ENCODE measurements at places on chromosomes 4 and X.

DNA sequence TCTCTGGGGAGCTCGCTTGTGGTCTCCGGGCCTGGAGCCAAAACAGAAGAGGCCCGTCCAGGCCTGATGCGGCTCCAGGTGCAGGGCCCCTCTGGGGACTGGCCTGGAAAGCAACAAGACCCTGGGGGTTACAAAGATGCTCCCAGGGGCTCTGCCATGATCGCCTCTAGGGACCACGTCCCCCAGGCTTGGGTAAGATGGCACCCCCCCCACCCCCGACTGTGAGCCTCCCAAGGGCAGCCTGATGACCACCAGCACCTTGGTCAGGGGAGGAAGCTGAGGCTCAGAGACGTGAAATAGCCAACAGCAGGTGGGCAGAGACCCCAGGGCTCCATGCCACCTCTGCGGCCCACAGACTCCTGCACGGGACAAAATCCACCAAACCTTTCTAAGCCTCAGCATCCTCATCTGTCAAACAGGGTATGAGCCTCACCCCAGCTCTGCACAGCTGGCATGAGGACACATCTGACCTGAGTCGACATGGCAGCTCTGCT, 25.4 kb downstream of the C4orf50 start:
- no peak for DNase-seq

DNA sequence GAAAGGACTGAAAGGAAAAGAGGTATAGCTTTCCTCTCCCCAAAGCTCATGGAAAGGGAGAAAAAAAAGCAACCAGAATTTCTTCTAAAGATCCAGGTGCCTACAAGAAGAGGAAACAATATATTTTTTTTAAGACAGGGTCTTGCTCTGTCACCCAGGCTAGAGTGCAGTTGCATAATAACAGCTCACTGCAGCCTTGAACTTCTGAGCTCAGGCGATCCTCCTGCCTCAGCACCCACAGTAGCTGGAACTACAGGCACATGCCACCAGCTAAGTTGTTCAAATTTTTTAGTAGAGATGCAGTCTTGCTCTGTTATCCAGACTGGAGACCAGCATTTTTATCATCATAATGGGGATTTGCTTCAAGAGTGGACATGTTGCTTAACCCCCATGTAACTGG, 30.5 kb upstream of the BBS12 start:
- no peak for DNase-seq

DNA sequence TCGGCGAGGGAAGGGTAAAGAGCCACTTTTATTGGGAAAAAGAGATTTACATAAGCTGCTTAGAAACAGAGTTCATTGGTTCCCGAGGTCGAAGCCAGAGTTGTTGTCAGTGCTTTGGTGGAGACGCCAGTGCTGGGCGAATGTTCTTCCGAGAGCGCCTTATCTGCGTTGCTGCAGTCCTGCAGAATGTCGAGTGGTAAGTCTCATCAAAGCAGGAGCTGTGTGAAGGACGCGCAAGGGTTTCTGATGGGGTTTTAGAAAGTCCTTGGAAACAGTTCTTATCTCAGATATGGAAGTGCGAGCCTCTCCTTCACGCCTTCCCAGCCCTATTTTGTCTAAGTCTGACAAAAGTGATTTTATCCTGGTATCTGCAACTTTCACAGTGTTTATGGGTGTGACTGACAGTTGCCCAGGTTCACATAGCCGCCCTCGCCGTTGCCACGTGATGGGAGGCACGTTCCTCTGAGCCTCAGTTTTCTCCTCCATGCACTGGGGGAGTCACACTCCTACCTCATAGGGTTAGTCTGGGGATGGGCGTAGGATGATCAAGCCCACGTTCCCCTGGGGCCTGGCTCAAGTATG, 47.3 kb upstream of the NSG1 start:
- no peak for DNase-seq

- no peak for DNase-seq
Observed at GRCh38 chrX:73214426-73215094, at the start of gene NAP1L2. Gene NAP1L2 (minus strand): TSS chrX:73214851. CDS start chrX:73214492, 359 bp downstream.

- DNase-seq: no peak
Observed at GRCh38 chrX:151704041-151704663, 8.9 kb downstream of the PRRG3 start.

- DNase-seq: no peak
Observed at GRCh38 chr4:88674979-88675378, 22.6 kb downstream of the NAP1L5 start.

- DNase-seq: no peak
Observed at GRCh38 chr4:16195209-16195608, 31.1 kb downstream of the TAPT1 start.

DNA sequence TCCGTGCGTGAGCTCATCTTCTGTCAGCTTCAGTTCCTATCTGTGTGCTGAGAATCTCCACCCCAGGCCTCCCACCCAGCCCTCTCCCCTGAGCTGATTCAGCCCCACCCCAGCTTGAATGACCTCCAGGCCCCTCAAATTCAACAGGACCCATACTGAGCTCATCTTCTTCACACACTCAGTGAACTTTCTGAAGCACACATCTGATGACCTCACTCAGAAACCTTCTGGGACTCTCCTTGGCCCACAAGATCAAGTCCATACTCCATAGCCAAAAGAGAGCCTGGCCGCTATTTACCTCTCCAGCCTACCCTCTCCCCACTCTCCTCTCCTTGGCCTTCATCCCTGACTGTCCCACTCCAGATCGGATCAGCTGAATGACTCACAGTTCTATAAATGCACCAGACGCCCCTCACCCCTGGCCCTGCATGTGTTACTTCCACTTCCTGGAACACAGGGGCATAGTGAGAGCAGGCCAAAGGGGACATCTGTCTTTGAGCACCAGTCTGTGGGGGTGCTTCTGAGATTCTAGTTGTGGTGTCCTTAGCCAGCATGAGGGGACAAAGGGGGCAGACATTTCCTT, 62.5 kb downstream of the PJA1 start:
- no peak for DNase-seq

DNA sequence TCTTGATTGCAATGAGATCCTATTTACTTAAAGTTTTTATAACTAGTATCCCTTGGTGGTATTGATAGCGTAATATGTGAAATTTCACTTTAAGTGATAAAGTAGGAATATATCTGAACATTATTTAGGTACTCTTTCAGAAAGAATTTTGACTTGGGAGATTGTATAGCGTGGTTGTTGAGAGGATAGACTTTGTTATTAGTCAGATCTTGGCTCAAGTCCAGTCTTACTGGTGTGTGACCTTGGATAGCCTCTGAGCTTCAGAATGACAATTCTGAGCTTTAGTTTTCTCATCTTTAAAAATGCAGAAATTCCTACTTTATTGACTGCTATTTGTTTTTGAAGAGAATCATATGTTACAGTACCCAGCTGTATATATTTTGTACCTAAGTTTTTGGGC, 32.6 kb downstream of the DCK start:
- no peak for DNase-seq

- DNase-seq: no peak
Observed at GRCh38 chrX:94288325-94288724, 614.3 kb downstream of the FAM133A start.

GRCh38 chr4:184039963-184040383, 134.9 kb downstream of the STOX2 start:
- DNase-seq: no peak

- DNase-seq: no peak
Observed at GRCh38 chrX:53595266-53595810, 91.2 kb downstream of the HUWE1 start.

GRCh38 chr4:74331252-74331651, 23.0 kb downstream of the EPGN start:
- no peak for DNase-seq

DNA sequence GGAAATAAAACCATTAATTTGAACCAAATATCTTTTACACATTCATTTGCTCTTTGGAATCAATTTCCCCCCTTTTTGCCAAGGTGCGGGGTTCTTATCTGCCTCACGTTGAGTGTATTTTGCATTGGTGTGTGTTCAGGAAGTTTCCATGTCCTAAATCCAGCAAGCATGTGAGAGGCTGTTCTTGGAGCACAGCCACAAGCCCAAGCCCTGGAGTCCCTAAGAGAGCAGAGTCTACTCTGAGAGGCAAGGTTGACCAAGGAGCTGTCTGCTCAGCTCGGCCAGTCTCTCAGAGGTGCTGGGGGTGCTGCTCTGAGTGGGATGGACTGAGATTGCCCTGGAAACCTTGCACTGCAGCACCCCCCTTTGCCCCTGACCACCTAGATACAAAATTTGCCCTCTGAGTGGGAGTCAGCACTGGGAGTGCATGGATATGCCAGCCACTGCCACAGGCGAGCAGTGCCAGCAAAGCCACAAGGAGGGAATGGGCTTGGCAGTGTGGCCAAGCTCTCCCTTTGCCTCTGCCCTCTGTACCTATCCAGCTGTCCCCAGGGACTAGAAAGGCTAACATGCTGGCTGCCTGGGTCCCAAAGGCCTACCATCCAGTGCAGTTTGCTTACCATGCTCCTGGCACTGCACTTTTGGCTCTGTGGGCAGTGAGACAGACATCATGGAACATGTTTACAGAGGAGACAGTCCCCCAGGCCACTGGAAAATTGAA, 20.5 kb upstream of the FAM193A start:
- no peak for DNase-seq

- no peak for DNase-seq
Observed at GRCh38 chr4:2962614-2963174, 512 bp downstream of the NOP14 start.

DNA sequence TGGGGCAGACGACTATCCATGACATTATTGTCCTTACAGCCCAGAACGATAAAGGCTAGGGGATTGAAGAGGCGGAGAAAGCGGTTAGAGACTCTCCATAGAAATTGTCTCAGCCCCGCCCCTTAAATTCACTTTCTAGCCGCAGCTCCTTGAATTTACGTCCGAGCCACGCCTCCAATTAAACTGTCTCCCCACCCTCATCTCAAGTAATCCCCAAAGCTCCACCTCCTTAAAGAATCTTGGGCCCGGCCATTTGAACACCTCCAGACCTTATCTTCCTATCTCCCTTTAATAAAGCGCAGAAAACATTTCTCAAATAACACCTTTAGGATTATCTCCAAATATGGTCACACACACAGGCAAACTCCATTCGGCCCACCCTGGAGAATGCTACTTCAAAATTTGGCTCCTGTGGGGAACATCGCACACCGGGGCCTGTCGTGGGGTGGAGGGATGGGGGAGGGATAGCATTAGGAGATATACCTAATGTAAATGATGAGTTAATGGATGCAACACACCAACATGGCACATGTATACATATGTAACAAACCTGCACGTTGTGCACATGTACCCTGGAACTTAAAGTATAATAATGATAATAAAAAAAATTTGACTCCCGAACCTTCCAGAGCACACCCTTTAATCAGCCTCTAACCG, 7.2 kb upstream of the MAGIX start:
- no peak for DNase-seq

GRCh38 chrX:15448010-15448639, 45.0 kb downstream of the PIR start:
- DNase-seq: no peak

- DNase-seq: no peak
Observed at GRCh38 chr4:60034361-60034760, 1165.8 kb upstream of the ADGRL3 start.

DNA sequence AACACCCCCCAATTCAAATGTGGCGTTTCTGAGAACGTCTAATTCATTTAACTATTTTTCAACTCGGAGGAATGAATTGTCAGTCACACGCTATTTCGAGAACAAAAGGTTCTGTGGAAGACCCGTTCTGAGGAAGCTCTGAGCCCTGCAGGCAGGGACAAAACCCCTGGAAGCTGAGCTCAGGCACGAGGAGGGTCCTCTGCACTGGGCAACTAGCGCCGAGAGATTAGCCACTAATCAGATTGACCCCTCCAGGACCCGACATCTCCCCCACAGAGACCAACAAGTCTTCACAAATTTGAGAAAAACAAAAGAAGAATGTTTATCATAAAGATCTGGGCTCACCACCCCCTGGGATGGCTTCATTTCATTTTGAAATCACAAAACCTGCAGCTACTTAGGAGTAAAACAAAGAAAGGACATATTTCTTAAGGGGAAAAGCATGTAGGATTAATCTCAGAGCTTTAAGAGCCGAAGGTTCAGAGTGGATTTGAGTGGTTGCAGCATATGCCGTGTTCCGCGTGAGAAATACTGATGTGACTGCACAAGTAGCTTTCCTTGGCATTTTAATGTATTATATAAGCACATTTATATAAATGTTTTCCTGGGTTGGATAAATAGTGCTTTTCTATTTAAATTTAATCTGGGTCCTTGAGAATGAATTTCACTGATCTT, 41.8 kb downstream of the ADRA2C start:
- no peak for DNase-seq

- DNase-seq: no peak
Observed at GRCh38 chr4:188819233-188819632, 680.0 kb downstream of the TRIML1 start.

- no peak for DNase-seq
Observed at GRCh38 chr4:99783940-99784339, 32.7 kb upstream of the DAPP1 start.

DNA sequence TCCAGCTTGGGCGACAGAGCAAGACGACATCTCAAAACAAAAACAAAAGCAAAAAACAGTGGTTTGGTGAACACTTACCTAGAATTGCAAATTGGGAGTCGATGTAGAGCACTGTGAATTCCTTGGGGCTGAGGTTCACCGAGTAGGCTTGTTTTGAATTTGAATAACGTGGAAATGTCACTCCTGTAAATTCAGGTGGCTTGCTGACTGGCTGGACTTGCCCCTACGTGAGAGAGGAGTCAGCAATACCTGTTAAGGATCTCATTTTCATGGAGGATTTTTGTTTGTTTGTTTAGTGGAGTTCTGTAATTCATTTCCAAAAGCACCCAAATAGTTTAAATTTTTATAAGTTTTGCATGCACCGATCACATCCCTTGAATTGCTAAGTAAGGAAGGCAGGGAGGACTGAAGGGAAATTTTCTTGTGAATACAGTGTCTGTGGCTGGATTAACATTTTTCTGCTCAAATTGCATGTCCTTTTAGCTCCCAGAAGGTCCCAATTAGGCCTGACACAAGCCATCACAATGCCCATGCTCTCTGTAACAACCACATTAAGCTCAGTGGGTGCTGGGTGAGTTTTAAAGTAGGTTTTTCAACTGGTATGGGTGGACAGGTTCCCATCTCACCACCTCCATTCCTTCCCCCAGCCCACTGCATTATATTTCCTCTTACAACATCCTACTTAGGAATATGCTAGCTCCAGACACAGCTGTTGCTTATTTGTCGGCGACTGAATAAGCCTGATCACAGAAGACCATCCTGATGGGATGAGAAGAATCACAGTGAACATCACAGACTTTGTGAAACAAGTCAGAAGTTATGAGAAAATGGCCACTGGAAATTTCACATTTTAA, 58.5 kb upstream of the TTC29 start:
- no peak for DNase-seq

DNA sequence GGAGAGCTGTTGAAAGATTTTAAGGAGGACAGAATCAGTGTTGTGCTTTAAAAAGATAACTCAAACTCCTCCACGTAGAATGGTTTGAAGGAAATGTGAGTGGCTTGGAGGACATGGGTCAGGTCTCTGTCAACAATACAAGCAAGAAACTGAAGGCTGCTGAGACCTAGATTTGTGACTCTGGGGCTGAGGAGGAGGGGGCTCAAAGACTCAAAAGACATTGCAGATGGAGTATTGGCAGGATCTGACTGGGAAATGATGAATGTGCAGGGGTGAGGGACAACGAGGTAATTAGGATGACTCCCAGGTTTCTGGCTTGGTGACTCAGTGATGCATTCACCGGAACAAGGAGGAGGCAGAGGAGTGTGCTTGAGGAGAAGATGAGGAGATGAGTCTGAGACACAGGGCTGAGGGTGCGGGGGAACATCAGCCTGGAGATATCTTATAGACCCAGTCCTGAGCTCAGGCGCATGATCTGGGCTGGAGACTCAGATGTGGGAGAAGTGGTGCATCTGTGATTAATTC, 3.3 kb upstream of the RPS4X start:
- DNase-seq: no peak

GRCh38 chr4:139208404-139208945, 31.5 kb upstream of the ELF2 start:
- DNase-seq: no peak

- no peak for DNase-seq
Observed at GRCh38 chrX:24838629-24839028, 144.9 kb downstream of the POLA1 start.
